ENCODE measurements at places on chromosomes 4 and X. TPM values are rescaled to one million over a fixed set of nuclear protein-coding genes. Genes with fewer than 3 reads are reported as not detected.

Gene NAP1L3
- 10.7 TPM for total RNA-seq

Gene STPG2
- 0.19 TPM for total RNA-seq

Gene RASL11B
- 8.9 TPM for total RNA-seq

Gene ADH1A
- total RNA-seq, result 2.0 TPM

Gene CEP135
- total RNA-seq, result 6.8 TPM

Gene MAGEB6
- not detected for total RNA-seq

Gene CT83
- total RNA-seq, result not detected

Gene GBA3
- 0.28 TPM for total RNA-seq

Gene PDLIM3
- total RNA-seq, result 447 TPM

Gene PNCK
- total RNA-seq, result 41.1 TPM

Gene PNMA6F
- total RNA-seq, result not detected

Gene SLC38A5
- 11.2 TPM for total RNA-seq

Gene UFSP2
- 40.3 TPM for total RNA-seq

Gene EXOC1L
- not detected for total RNA-seq

Gene GPR173
- 3.7 TPM for total RNA-seq

Gene RAB41
- total RNA-seq, result not detected

Gene NCAPG
- total RNA-seq, result 0.74 TPM

Gene RADX
- 0.37 TPM for total RNA-seq

Gene TMEM47
- total RNA-seq, result 139 TPM

Gene NPY2R
- 0.09 TPM for total RNA-seq

Gene IBSP
- not detected for total RNA-seq

Gene MYOZ2
- total RNA-seq, result 14.3 TPM

Gene BMX
- 4.4 TPM for total RNA-seq

Gene TIGD4
- total RNA-seq, result 0.37 TPM

Gene CXorf38
- 7.4 TPM for total RNA-seq

Gene CLOCK
- total RNA-seq, result 45.1 TPM

Gene F8A3
- total RNA-seq, result 3.5 TPM

Gene NLRP2B
- not detected for total RNA-seq

Gene FGFR3
- 2.4 TPM for total RNA-seq

Gene GPM6B
- total RNA-seq, result 7.6 TPM

Gene MAGEA9B
- total RNA-seq, result not detected

Gene GAB1
- total RNA-seq, result 36.6 TPM

Gene KIAA1210
- total RNA-seq, result not detected

Gene FMR1NB
- not detected for total RNA-seq

Gene SUPT20HL1
- total RNA-seq, result 0.69 TPM

Gene YY2
- total RNA-seq, result 2.0 TPM
